Activated CD4-positive, alpha-beta T cell treated with anti-CD3 and anti-CD28 coated beads, Interleukin-2, amount 10 ng/mL, durations not matched to agents 24 days and 14 days (primary cell): ENCODE measurements at places on chromosomes 2 and 18.

DNA sequence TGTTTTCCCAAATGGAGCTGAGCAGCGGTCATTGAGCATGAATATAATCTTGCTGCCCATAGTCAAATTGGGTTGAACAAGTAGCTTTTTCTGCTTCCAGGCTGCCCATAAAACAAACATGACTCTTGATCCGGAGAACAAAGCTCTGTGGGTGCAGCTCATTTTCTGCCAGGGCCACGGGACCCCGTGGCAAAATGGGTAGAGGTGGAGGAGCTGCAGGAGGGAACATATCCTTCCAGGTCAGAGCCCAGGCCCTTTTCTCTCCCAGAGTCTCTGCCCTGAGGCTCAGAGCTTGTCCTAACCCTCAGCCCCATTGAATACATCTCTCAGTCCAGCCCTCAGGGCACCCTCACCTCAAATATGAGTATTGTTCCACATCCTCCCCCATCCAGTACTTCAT lies 151.6 kb upstream of the TWIST2 start:
- peak; percentile 43 for DNase-seq

- no peak for DNase-seq
These were observed 62.8 kb downstream of the TCF7L1 start for GRCh38 chr2:85195956-85196355.

DNA sequence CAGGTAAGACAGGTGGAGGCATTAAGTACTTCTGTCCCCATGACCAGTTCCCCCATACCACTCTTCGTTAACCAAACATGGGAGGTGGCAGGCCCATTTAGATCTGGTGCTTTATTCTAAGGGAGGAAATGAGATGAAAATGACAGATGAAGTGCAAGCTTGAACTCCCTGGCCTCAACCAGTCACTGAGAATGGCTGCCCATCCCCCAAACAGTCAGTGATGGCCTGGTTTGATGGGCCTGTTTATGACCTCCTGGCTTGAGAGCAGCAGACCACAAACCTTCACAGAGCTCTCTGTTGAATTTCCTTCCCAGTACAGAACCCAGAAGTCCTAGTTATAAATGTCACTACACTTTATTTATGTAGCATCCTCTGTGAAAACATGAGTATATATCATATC lies 31.1 kb downstream of the EPAS1 start:
- DNase-seq: no peak

DNA sequence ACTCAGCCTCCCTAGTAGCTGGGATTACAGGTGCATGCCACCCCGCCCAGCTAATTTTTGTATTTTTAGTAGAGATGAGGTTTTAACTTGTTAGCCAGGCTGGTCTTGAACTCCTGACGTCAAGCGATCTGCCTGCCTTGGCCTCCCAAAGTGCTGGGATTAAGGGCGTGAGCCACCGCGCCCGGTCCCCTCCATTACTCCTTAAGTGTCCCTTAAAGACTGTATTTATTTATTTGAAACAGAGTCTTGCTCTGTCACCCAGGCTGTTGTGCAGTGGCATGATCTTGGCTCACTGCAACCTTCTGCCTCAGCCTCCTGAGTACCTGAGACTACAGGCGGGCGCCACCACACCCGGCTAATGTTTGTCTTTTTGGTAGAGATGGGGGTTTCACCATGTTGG lies 148.6 kb downstream of the TGIF1 start:
- no peak for DNase-seq

GRCh38 chr18:28594034-28594433 lies 417.1 kb upstream of the CDH2 start:
- DNase-seq: no peak

DNA sequence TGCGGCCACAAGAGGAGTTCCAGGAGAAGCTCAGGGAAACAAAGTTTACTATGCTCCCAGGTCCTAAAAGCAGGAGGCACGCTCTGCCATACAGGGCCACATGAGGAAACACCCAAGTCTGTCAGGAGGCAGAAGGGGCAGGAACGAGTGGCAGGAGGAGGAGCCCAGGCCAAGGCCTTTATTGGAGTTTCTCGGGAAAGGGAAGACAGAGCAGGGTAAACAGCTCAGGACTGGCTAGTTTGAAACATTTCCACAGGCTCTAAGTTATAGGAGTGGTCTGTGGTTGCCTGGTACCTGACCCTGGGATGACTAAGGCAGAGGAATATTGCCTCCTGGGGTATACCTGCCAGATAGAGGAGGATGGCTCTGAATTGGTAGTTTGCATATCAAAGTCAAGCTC lies 3.7 kb upstream of the ZNF638 start:
- DNase-seq: no peak

DNA sequence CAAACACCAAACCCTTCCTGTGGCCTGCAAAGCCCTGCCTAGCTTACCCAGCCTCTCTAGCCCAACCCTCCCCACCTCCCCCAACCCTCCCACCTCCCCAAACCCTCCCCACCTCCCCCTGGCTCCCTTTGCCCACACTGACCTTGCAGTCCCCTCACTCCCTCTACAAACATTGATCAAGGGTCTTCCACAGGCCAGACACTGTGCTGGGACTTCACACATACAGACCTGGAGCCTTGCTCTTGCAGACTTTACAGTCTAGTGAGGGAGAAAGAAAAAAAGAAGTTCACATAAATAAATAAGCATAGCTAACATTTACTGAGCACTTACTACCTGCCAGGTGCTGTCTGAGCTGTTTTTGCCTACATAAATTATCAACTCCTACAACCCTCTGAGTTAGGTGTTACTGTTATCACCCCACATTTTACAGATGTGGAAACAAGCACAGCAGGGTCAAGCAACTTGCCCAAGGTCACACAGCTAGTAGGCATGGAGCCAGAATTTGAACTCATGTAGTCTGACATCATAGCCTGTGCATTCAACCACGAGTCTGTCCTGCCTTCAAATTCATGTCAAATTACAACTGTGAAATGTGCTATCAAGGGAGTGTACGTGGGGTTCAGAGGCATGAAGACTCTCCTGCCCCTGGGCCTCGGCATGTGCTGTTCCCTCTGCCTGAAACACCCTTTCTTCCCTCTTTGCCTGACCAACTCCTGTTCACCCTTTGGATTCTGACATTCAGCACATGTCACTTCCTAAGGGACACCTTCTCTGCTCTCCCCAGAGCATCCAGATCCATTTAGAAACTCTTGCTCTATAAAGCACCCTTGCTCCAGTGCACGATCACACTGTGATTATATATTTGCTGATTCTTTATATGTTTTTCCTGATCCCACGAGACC lies 209.9 kb downstream of the TNS1 start:
- no peak for DNase-seq

GRCh38 chr2:179264368-179265081 lies at the start of gene SESTD1:
SESTD1 (minus strand) TSS chr2:179264832; CDS start chr2:179191841, 72,991 bp downstream.
- peak; percentile 91 for DNase-seq

DNA sequence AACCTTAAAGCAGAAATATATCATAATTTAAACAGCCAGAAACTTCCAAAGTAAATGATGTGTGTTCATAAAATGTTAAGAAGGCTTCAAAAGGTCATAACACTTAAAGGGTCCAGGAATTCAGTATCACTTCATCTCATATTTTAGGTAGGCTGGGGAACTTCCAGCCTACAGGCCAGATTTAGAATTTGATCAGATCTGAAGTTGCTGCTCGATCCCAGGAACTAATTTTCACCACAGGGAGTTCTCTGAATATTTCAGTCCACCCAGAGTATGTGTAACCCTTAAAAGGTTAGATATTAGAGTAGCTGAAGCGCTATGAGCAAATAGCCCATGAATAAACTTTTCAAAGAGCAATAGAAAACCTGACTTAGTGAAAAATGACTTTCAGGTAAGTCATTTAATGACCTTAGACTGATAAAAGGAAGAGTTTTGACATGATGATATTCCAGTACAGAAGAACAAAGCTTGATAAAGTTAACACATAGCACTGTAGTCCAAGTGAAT lies 1.7 kb downstream of the WIPF1 start:
- peak; percentile 68 for DNase-seq

DNA sequence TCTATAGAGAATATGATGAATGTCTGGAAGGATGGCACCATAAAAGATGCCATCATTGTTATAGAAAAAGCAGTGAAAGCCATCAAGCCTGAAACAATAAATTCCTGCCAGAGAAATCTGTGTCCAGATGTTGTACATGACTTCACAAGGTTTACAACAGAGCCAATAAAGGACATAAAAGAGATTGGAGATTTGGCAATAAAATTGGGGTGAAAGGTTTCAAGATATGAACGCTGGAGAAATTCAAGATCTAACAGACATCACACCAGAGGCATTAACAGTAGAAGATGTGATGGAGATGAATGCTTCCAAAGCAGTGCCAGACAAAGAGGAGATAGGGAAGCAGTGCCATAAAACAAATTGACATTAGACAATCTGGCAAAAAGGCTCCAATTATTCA lies 518.8 kb upstream of the ACVR2A start:
- peak; percentile 38 for DNase-seq
